KBM-7 (cell line): ENCODE measurements at places on chromosomes 13 and 19.

GRCh38 chr19:10624585-10624984, 768 bp upstream of the SLC44A2 start:
- DNase-seq = no peak

GRCh38 chr19:18657590-18658365, 20.9 kb downstream of the KLHL26 start:
- peak; percentile 19 for DNase-seq

DNA sequence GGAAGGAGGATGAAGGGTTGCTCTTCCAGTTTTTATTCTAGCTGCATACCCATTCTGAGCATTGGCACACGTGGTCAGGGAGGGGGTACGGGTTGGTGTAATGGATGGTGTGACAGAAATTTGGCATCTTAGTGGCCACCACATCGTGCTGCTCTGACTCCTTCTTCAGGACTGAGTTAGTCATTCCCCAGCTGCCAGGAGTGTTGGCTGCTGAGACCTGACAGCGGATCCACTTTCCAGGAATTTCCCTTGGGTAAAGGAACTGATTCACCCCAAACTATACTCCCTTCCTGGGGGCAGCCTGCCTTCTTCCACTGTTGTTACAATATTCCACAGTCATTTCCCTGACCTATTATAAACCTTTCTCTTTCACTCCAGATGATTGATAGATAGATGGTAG, 595.5 kb upstream of the KLHL1 start:
- DNase-seq = no peak

DNA sequence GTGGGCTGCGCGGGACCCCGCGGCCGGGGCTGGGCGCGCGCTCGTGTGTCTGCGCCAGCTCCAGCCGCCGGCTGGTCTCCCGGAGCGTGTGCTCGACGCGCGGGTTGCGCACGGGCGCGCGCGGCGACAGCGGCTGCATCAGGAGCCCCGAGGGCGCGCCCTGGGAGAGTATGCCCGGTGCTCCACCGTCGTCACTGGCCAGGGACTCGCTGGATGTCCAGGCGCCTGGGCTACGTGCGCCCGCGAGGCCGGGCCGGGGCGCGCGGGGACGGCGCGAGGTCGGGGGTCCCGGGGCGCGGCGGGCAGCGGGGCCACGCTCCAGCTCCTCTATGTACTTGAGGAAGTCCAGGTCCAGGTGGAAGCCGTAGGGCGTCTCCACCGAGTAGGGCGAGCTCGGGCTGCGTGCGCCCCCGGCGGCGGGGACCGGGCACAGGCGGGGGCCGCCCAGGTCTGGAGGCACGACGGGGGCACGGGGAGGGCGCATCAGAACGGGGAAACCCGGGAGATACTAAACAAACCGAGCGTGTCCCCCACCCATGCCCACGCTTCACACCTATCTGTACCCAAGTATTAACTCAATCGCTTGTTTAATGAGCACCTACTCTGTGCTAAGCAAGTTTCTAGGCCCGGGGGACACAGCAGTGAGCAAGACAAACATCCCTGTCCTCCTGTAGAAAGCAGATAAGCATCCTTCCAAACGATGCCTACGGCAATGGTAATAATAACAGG, 7.6 kb downstream of the KANK3 start:
- DNase-seq = no peak
